HuH-7.5 (cell line): ENCODE measurements at places on chromosomes 4 and X.
A peak's percentile ranks its signal among the peaks of the same experiment; 100 is the strongest.

GRCh38 chr4:71187404-71188155 is 151.2 kb upstream of the SLC4A4 start:
- peak; percentile 43 for DNase-seq

DNA sequence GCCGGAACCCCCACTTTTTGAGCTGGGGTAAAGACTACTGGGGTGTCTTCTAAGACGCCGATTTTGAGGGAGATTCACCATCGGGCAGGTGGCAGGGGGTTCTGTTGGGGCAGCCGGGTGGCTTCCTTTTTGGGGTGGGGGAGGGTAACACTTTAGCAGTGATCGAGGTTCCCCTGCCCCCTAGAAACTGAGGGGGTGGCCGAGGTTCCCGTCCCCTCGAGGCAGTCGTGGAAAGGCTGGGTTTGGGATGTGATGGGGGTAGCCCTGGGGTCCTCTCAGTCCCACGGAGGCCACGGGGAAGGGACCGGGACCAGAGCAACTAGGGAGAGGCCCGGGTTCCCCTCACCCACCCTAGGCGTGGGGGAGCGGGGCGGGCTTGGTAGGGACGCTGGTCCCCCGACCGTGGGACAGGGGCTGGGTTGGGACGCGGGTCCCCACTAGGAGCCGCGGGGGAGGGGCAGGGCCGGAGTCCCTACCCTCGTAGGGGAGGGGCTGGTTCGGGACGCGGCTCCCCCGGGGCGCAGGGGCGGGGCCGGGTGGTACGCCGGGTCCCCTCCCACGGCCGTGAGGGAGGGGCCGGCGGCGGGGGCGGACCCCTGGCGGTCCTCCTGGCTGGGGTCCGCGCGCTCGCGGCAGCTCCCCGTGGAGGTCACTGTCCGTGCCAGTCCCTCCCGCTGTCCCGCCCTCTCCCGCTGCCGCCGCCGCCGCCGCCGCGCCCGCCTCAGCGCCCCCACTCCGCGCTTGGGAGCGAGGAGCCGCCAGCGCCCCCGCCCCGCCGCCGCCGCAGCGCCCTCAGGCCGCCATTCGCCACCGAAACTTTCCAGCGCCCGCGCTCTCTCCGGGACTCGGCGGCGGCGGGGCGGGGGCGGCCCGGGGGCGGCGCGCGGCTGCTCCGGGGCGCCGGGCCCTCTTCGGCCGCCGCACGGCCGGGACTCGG is at the start of gene TBL1X:
Gene TBL1X (plus strand): TSS at position 624 of the 937 bp plus-strand sequence. CDS start 188,529 bp downstream, outside the sequence.
- DNase-seq: peak; percentile 54

DNA sequence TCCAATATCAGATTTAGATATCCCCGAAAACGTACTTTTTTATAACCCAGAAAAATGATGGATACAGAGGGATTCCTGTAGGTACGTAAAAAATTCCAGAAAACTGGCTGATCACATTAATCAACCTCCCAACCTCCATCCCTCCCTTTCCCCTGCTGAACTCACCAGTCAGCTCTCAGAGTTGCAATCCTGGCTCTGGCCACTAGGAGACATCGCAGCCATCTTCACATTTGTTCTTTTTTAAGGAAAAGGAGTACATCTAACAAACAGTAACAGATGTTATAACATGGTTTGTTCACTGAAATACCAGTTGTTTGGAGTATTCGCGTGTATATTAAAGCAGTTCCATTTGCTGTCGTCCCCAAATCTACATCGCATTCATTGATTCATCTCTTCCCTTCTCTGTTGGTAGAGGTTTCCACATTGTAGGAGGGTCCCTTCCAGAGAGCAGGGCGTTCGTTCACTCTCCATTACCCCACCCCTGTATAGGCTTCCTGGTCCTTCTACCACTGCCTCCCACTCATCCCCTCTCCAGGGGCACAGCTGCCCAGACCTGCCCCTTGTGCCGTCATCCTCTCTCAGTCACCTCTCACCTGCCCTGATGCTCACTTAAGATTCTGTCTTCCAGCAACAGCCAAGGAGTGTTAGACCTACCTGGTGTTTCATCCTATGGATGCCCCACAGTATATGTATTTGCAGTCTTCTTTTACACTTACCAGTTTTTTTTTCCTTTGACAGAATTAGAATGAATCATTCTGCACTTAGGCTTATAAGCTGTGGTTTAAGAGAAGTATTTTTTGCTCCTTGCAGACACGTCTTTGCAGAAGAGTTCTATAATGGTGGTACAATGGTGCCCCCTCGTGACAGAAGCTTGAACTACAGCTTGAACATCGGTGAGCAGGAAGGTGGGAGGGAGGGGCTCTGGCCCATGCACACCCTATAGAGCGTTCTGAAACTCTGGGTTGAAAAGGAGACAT is 36.8 kb upstream of the RAB40AL start:
- DNase-seq: no peak

GRCh38 chr4:116020141-116020722 is 906.8 kb upstream of the NDST4 start:
- no peak for DNase-seq

- no peak for DNase-seq
These were observed 50.8 kb upstream of the SLC16A2 start for GRCh38 chrX:74370487-74370886.

- DNase-seq: no peak
These were observed 545.4 kb downstream of the RPA4 start for GRCh38 chrX:97429101-97429500.

DNA sequence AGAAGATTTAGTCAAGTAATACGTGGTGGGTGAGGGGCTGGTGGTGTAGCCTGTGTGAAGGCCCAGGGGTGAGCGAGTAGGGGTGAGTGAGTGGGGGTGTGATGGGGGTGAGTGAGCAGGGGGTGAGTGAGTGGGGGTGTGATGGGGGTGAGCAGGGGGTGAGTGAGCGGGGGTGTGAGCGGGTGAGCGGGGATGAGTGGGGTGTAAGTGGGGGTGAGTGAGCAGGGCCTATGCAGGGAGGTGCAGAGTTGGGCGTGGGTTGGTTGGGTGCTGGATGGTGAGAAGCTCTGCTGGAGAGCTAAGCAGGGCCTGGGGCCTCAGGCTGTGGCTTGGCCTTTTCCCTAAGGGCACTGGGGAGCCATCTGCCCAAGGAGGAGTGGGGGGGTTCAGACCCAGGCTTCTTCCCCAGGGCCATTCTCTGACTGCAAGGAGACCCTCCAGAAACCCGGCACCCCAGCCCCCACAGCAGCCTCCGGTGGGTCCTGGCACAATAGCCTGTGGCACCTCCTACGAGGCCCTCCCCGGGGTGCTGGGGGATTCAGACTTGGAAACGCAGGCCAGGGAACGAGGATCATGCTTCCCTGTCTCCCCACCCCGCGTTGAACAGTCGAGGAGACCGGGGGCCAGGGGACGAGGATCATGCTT is 30.4 kb downstream of the SH3TC1 start:
- no peak for DNase-seq

GRCh38 chr4:114236171-114236769 is 256.8 kb upstream of the ARSJ start:
- DNase-seq: no peak

DNA sequence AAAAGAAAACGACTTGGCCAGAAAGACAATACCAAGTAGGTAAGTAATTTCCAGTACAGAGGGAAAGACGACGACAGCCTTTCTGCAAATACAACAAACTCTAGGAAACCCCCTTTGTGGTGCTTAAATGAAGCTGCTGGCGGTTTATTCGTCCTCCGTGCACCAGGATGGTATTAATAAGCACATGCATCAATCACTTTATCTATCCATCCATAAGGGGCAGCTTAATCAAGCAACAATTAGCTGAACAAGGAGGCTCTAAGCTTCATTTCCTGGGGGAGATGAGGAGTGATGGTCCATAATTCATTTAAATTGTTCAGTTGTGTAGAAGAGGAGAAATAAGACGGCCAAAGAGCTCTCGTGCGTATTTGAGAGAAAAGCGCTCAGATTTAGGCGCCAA is 26.2 kb downstream of the IRF2 start:
- DNase-seq: no peak

DNA sequence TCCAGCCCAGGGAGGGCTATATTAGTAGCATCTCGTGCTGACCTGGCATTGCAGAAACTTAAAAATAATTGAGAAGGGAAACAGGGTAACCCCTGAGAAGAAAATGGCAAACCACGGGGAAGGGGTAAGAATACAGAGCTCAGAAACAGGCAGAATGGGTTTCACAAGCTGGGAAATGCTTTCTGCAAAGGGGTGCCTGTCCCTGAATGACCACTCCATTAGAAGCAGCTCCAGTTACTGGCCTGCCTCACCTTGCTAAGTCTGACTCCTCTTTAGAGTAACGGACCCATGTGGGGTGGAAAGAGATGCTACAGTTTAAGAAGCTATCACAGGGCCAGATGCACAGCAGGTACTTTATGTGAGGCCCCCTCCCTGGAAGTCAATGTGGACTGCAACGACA is 2.5 kb downstream of the WDR1 start:
- DNase-seq: no peak

DNA sequence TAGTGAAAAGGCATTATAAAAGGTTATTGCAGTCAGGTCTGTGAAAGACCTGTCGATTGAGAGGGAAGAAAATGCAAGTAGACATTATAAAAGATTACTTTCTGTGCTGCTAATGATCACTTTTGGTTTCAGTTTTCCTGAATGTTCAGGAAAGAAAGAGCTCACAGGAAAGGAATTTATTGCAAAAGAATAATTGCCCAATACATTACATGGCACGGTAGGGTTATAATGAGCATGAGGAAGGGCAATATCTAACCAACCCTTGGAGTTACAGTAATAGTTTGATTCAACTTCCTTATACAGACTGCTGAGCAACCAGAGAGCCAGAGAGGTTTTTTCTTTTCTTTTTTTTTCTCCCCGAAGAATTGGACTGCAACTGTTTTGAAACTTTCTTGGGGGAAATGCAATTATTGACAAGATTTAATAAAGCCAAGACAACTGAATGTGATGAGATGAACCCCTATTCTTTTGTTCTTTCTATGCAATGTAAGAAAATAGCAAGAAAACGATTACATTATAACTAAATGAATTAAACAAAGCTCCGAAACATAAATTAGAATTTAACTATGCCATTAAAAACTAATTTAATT is 247.0 kb downstream of the C4orf33 start:
- no peak for DNase-seq

DNA sequence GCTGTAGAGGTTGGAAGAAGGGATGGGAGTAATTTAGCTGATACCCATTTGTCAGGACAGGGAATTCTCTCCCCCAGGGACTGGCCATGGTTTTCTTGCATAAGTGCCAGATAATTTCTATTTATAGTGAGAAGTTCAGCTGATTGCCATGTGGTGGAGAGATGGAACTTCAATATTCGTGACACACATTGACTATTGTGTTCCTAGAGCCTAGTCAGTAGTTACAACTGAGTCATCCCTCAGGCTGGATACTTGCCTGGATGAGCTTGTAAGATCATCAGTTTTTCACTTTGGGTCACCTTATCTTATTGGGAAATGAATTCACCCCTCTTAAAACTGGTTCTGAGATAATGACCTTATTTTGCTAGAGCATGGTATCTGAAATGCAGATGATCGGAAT is 32.2 kb downstream of the CFAP299 start:
- no peak for DNase-seq

- no peak for DNase-seq
These were observed 169.6 kb upstream of the MXRA5 start for GRCh38 chrX:3516051-3516541.

GRCh38 chr4:4325321-4325720 is 35.3 kb downstream of the ZBTB49 start:
- no peak for DNase-seq

DNA sequence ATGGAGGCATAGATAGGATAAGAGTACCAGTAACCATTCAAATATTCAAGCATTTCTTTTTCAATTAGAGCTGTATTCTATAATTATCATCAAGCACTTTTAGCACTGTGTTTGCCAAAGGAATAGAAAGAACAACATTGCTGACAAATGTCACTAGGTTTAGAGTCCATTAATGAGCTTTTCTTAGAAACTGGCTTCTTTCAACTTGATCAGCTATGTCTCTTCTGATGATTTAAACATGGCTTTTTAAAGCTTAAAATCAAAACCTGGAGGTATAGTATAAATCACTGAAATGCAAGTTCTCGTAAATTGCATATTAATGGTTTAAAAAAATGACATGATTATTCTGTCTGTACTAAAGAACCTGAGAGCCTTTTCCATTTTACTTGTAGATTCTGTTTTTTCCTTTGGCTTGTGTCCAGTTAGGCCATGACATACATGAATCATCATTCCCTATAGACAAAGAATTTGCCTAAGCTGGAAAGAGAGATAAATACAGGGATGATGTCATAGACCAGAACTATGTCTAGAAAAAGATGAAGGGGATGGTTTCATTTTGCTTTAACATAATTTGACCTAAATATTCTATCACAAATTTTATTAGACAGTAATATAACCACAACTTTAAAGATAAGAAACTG is 340.1 kb upstream of the CTSO start:
- no peak for DNase-seq

DNA sequence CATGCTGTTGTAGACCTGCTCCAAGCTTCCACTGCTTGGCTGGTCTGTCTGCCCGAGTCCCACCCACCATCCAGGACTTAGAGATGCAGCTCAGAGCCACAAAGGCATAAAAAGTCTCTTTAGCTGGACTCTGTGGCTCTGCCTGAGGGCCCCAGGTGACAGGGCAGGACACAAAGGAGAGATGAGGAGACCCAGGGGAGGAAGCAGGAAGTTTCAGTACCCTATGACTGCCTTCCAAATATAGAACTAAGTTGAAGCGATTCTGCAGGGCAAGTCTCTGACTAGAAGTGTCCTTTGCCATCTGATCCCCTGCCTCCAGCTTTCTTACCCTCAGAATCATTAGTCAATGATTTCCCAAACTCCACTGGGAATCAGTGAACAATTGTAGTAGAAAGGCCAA is 11.2 kb upstream of the CXCR3 start:
- no peak for DNase-seq
